Thoracic aorta (tissue), 2 donors: ENCODE measurements at places on chromosomes 2 and 18. TPM values are rescaled to one million over a fixed set of nuclear protein-coding genes. Genes with fewer than 3 reads are reported as not detected.

Gene TRAPPC8
- total RNA-seq: 25.7 TPM

Gene C2orf69
- 16.7 TPM for total RNA-seq

Gene KCNS3
- 33.6 TPM for total RNA-seq

DNA sequence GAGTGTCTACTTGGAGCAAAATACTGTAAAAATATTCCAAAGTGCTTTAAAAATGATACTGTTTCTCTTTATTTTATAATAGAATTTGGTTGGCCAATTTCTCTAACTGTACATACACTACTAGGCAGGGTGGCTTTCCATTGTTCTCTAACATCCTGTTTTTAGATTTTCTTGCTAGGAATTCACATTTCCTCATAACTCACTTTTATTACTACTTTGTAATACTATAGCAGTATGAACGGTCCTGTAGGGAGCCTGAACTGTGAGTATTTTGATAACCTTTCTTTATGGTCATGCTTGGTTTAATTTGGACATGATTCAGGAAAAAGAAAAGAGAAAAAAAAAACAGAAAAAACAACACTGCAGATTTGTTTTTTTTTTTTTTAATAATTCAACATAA lies 37.8 kb downstream of the GCG start:
- no peak for DNase-seq

DNA sequence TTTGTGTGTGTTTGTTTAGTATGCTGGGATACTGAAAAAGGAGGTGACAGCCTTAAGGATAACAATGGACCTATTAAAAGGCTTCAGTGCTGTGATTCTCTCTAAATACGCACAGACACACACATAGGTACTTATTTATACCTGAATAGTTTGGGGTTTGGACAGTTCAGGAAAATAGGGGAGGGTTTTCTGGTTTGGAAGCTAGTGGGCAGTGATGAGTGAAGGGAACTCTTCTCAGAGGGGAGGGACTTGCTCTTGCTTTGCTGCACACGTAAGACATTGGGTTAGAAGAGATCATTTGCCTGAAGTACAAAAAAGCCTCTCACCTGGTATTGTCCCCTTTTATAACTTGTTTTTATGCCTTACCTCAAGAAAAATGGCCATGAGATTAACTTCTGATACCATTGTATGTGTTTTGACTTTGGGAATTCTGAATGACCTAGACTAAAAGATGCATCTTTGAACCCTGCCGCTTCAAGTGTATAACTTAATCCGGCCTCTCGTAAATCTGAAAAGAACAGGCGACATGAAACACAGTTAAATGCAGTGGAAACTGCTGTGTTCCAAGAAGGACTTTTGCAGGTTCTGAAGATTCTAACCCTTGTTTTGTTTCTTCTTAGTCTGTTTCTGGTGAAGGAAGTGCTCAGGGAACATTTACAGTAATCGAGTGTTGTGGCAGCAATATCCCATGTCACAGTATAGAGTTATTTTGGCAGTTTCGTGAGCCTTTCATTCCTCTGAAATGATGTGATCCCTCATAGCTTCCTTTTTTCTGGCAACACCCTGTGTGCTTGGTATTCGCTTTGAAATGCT lies 2.5 kb downstream of the CRIM1 start:
- DNase-seq: no peak
